ENCODE measurements at places on chromosomes 11 and 22. TPM values are rescaled to one million over a fixed set of nuclear protein-coding genes. Genes with fewer than 3 reads are reported as not detected.

DNA sequence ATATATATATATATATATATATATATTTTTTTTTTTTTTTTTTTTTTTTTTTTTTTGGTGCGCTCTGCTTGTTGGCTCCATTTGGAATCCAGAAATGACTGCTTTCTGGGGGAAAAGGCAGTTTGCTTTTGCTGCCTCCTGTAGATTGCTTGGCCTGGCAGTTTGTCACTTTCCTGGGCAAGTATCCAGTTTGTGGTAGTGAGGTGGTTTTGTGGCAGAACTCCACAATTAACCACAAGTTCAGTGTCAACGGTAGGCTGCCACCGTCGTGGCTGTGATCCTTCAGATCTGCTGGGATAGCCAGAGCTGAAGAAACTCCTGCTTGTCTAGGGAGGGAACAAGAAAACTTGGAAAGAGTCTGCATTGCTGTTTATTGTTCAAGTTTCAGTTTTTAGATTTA lies 5.0 kb upstream of the PDE3B start:
- H3K36me3 ChIP-seq = no peaks in the 10 kb centered on the region
- H3K4me1 ChIP-seq = no peaks in the 10 kb centered on the region
- DNase-seq = no peak

GRCh38 chr22:24526191-24526590 lies 28.7 kb downstream of the GUCD1 start:
- H3K27me3 ChIP-seq = no peaks in the 10 kb centered on the region
- no peak overlapping the region for H3K4me3 ChIP-seq
- no peak for DNase-seq
- H3K27ac ChIP-seq = no peak overlapping the region
- H3K4me1 ChIP-seq = no peaks in the 10 kb centered on the region

GRK2 gene
- 55.5 TPM for total RNA-seq

DNA sequence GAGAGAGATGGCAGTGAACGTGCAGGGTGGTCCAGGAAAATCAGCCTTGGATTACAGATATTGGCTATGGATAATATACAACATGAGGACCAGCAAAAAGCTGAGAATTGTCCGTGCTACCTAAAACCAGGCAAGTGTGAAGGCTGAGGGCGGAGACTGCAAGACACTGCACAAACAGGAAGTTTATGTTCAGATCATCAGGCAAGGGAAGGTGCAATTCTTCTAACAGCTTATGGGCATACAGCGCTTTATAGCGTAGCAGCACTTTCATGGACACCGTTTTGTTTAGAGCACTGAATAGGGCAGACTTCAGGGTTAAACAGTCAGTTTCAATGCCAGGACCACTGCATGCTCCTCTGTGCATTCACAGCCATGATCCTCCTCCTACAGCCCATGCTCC lies 93.1 kb upstream of the TMEM45B start:
- no peaks in the 10 kb centered on the region for H3K36me3 ChIP-seq
- DNase-seq = no peak
- H3K27me3 ChIP-seq = no peaks in the 10 kb centered on the region
- H3K4me3 ChIP-seq = no peak overlapping the region

DNA sequence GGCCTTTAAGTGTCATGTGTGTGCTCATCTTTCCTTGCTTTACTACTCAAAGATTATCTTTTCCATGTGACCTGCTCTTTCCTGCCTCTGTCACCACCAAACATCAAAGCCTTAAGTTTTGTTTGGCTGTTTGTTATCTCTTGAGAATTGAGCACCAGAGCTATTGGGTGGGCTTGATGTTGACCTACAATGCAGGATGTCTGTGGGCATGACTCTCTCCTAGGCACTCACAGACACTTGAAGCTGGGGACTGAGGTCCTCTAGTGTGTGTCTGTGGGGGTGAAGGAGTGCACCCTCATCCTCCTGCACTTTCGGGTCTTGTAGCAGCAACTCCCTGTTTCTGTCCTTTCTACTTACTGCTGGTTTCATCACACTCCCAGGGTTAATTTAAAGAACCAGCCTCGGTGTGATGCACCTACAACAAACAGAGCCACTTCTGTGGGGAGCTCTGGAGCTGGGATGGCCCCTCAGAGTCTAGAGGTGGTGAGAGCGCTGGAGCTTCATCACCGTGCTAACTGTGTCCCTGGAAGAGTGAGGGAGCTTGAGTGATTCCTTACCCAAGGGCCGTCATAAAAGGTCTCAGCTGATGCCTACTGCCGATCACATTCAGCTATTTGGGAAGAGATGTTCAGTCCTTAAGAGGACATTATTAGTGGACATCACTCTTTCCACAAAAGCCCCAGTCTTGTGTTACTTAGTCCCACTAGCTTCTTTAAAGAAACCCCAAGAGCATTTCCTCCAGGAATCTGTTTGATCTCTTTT lies 56.3 kb downstream of the LRRC74B start:
- DNase-seq = no peak
- H3K4me3 ChIP-seq = no peak overlapping the region
- no peaks in the 10 kb centered on the region for H3K4me1 ChIP-seq
- H3K36me3 ChIP-seq = no peaks in the 10 kb centered on the region
- H3K27me3 ChIP-seq = no peaks in the 10 kb centered on the region

DNA sequence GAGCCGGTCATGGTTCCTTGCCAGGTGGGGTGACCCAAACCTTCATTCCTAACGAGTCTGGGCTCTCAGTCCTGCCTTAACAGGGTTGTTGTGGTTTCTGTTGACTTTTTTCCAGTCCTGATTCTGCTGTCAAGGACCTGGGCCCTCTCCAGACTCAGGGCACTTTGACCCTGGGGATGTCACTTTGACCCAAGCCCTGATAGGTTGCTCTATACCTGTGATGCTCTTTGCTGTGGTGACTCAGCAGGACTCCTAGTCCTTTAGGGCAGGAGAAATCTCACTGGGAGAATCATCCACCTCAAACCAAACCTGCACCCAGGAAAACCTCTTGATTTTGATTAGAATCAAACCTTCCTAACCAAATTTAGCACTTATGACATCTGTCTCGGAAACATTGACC lies 20.5 kb upstream of the MPPED1 start:
- no peak for DNase-seq
- no peaks in the 10 kb centered on the region for H3K36me3 ChIP-seq
- H3K4me1 ChIP-seq = no peaks in the 10 kb centered on the region

CASP1 gene
- not detected for total RNA-seq

- no peak for DNase-seq
- no peak overlapping the region for H3K4me3 ChIP-seq
- H3K27ac ChIP-seq = no peak overlapping the region
- H3K27me3 ChIP-seq = no peaks in the 10 kb centered on the region
- H3K4me1 ChIP-seq = no peaks in the 10 kb centered on the region
These were observed 6.3 kb upstream of the OSM start for GRCh38 chr22:30272781-30273601.

DNA sequence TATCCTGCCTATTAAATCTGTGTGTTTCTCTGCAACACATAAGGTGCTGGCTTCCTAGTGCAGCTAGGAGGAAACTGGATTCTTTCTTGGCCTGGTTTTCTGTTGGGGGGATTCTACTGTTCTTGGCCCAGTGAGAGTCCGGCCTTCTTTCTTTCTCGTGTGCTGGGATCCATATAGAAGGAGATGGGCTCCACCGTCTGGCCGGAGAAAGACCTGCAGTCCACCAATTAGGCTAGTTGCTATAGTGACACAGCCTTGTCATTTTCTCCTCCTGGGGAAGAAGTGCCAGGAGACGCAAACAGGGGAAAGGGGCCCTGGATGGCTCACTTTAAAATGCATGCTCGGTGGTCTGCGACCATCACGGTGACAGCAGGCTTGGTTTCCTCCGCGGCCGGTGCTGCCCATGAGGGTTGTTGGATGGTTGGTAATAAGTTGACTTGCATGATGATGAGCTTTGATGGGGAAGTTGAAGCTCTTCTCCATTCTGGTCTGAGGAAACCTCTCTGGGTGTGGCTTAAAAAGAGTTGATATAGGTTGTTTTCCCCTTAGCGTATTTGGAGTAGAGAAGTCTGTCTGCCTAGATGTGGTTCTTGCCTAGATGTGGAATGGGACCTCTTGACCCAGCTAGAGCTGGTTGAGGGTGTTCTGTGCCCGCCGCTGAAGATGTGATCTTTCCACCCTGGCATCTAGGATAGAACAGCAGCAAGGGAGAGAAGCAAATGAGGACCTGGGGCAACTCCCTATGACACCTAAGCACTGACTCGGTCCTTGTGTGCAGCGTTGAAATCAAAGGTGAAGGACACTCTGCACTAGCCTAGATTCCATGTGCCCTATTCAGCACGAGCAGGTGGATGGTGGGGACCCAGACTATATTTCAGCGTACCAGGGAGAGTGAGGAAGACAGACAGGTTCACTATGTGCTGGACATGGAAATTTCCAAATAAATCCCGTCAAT lies 1335.0 kb downstream of the BRD1 start:
- H3K4me1 ChIP-seq = no peaks in the 10 kb centered on the region
- H3K36me3 ChIP-seq = peaks cover 4% of the 10 kb centered on the region
- no peak overlapping the region for H3K27ac ChIP-seq
- no peak overlapping the region for H3K4me3 ChIP-seq
- no peaks in the 10 kb centered on the region for H3K27me3 ChIP-seq

DNA sequence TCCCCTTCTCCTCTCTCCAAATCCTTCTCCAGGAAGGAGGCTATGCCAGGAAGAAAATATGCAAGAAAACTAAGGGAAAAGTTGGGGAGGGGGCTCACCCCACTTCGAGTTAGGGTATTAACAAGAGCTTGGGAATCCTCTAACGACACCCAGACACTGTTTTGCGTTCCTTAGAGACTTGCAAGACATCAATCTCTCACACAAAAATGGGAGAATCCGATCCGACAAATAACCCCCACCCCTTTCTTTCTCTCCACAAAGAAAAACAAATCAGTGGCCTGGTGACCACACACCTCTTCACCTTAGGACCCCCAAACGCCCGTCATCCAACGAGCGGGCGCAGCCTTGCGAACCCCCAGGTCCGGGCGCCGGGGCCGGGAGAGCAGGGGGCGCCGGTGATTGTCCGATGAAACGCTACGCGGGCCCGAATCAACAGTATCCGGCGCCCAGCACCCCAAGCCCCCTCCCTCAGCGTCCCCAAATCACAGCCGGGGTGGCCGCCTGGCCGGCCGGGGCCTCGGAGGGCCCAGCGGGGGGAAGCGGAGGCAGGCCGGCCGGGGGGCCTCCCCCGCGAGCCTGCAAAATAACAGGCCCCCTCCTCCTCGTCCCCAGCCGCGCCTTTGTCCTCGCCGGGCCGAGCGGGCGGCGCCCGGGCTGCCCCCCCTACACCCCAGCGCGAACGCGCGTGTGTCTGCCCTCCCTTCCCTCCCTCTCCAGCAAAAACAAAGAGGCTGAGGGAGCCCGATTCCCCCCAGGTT lies 690 bp downstream of the CSNK1E start:
- H3K4me1 ChIP-seq = peaks cover 10% of the 10 kb centered on the region
- peaks cover 21% of the 10 kb centered on the region for H3K36me3 ChIP-seq
- no peak overlapping the region for H3K27ac ChIP-seq
- H3K4me3 ChIP-seq = peak overlapping the region; percentile 93
- no peaks in the 10 kb centered on the region for H3K27me3 ChIP-seq
- no peak for DNase-seq

ALDH3B1 gene
- not detected for total RNA-seq

Measured in H9 (cell line).